ENCODE measurements at places on chromosomes 4 and X.

GRCh38 chrX:27917713-27918500, 63.3 kb downstream of the DCAF8L1 start:
- no peak for DNase-seq

DNA sequence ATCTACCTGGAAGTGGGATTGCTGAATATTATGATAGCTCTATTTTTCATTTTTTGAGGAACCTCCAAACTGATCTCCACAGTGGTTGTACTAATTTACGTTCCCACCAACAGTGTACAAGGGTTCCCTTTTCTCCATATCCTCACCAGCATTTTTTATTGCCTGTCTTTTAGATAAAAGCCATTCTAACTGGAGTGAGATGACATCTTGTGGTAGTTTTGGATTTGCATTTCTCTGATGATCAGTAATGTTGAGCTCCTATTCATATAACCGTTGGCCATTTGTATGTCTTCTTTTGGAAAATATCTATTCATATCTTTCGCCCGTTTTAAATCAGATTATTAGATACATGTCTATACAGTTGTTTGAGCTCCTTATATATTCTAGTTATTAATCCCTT, 101.8 kb downstream of the RASGEF1B start:
- DNase-seq: no peak

- DNase-seq: peak; percentile 46
Measured at GRCh38 chr4:146132445-146132844, 43.1 kb upstream of the LSM6 start.

DNA sequence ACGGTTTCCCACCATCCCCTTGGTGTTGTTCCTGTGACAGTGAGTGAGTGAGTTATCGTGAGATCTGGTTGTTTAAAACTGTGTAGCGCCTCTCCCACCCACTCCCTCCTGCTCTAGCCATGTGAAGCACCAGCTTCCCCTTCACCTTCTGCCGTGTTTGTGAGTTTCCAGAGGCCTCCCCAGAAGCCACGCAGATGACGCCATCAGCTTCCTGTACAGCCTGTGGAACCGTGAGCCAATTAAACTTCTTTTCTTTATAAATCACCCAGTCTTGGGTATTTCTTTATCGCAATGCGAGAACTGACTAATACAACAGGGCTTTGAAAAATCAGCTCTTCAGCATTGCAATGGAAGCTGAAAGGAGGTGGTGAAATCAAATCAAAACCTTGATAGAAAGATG, 50.0 kb downstream of the FGFBP1 start:
- DNase-seq: no peak

DNA sequence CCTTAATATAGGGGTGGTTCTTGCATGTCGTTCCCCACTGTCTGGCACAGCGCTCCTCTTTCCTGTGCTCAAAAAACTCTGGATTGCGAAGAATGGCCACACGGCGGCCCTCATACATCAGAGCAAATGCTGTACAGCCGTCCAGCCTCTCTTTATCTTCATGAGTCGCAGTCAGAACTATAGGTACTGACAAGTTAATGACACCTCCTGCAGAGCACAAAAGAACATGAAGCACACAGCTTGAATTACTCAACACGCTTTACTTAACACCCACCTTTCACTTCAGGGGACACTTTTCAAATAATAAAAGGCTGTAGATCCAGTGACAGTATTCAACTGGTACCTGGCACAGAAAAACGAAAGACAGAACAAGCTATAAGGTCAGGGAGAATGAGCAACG, 65.3 kb downstream of the PAPSS1 start:
- DNase-seq: no peak

- no peak for DNase-seq
Measured at GRCh38 chr4:92060333-92060732, 243.4 kb upstream of the GRID2 start.

GRCh38 chrX:15525664-15526416, 25.2 kb downstream of the BMX start:
- DNase-seq: no peak

GRCh38 chr4:139815778-139816601, 150.4 kb downstream of the MGST2 start:
- DNase-seq: no peak

DNA sequence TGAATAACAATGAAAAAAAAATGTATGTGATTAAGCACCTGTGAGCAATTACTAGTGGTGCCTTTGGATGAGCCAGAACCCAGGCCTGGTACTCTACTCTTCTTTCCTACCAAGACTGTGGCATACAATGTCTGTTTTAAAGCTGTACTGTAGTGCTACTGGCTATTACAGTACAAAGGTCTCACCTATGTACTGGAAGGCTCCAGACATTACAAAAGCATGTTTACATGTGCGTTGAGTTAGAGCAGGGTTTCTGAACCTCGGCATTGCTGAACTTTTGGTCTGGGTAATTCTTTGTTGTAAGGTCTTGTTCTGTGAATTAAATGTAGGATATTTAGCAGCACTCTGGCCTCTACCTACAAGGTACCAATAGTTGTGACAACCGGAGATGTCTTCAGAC, 153.8 kb downstream of the SPATA18 start:
- no peak for DNase-seq

All from stimulated activated CD4-positive, alpha-beta T cell treated with anti-CD3 and anti-CD28 coated beads, Interleukin-1b, Interleukin-23, amount 100 ng/mL, for 24 hours (primary cell).